ENCODE measurements at places on chromosomes 2 and 18. TPM values are rescaled to one million over a fixed set of nuclear protein-coding genes. Genes with fewer than 3 reads are reported as not detected.

HJURP gene
- total RNA-seq: 27.2 TPM

MAL gene
- total RNA-seq: not detected

EVA1A gene
- 48.3 TPM for total RNA-seq

ALK gene
- total RNA-seq: not detected

CPLX4 gene
- total RNA-seq: under 0.01 TPM

CIB4 gene
- not detected for total RNA-seq

UGT1A10 gene
- not detected for total RNA-seq

AQP12A gene
- not detected for total RNA-seq

PPM1B gene
- total RNA-seq: 25.9 TPM

C2orf69 gene
- total RNA-seq: 16.4 TPM

CTAGE1 gene
- total RNA-seq: 0.43 TPM

SLC4A3 gene
- total RNA-seq: 5.6 TPM

LYG1 gene
- total RNA-seq: 0.32 TPM

GAL3ST2 gene
- 0.43 TPM for total RNA-seq

NETO1 gene
- 0.64 TPM for total RNA-seq

MAP3K19 gene
- total RNA-seq: not detected

RNU2-63P gene
- not detected for total RNA-seq

GPBAR1 gene
- under 0.01 TPM for total RNA-seq

TCF23 gene
- not detected for total RNA-seq

CRYBA2 gene
- total RNA-seq: not detected

UNC50 gene
- total RNA-seq: 30.6 TPM

DYTN gene
- not detected for total RNA-seq

ABCG5 gene
- not detected for total RNA-seq

PAIP2B gene
- under 0.01 TPM for total RNA-seq

TWIST2 gene
- total RNA-seq: 58.7 TPM

CLK1 gene
- total RNA-seq: 39.9 TPM

MYCN gene
- 0.32 TPM for total RNA-seq

MFSD2B gene
- under 0.01 TPM for total RNA-seq

FAP gene
- 207 TPM for total RNA-seq

GPR35 gene
- total RNA-seq: 0.32 TPM

TMEM169 gene
- 0.43 TPM for total RNA-seq

POMC gene
- 0.32 TPM for total RNA-seq

AP1S3 gene
- 5.8 TPM for total RNA-seq

OR6B2 gene
- total RNA-seq: not detected

KLHL30 gene
- total RNA-seq: 0.43 TPM

COL6A3 gene
- total RNA-seq: 1,329 TPM

UGT1A8 gene
- not detected for total RNA-seq

GREB1 gene
- under 0.01 TPM for total RNA-seq
